Ascending aorta (tissue), 2 donors: ENCODE measurements at places on chromosomes 7 and 10.

- H3K27me3 ChIP-seq: no peaks in the 10 kb centered on the region
- no peak overlapping the region for H3K4me3 ChIP-seq
- H3K27ac ChIP-seq: no peak overlapping the region
Measured at GRCh38 chr7:42961170-42961569, 29.0 kb downstream of the MRPL32 start.

- DNase-seq: no peak
- no peaks in the 10 kb centered on the region for H3K36me3 ChIP-seq
- no peak overlapping the region for H3K4me3 ChIP-seq
Measured at GRCh38 chr10:76631884-76632766, 1005.5 kb downstream of the KCNMA1 start.

- no peak for DNase-seq
- H3K36me3 ChIP-seq: no peaks in the 10 kb centered on the region
- no peak overlapping the region for H3K27ac ChIP-seq
- H3K27me3 ChIP-seq: no peaks in the 10 kb centered on the region
Measured at GRCh38 chr7:26035552-26035951, 116.4 kb upstream of the NFE2L3 start.

DNA sequence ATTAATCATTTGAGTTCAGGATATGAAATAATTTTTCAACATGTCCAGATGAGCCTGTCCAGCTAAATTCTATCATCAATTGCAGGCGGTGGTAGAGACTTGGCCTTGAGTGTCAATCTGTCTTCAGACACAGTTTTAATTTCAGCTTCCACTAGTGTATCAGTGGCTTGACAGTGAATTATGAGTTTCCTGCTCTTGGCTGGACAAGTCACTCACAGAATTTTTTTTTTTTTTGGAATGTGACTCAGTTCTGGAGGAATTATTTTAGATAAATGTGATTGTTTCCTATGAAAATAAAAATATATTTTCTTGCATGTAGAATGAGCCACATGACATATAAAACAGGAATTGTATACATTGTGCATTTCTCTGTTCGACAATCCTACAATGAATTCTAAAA, 319.9 kb upstream of the AKR1E2 start:
- no peaks in the 10 kb centered on the region for H3K27me3 ChIP-seq
- no peak for DNase-seq
- no peaks in the 10 kb centered on the region for H3K4me1 ChIP-seq
- no peak overlapping the region for H3K27ac ChIP-seq

- no peaks in the 10 kb centered on the region for H3K36me3 ChIP-seq
- H3K27ac ChIP-seq: peak overlapping the region; percentile 3
- H3K27me3 ChIP-seq: no peaks in the 10 kb centered on the region
- H3K4me1 ChIP-seq: peaks cover 4% of the 10 kb centered on the region
- H3K4me3 ChIP-seq: no peak overlapping the region
Measured at GRCh38 chr7:55533050-55533728, 39.1 kb downstream of the VOPP1 start.

DNA sequence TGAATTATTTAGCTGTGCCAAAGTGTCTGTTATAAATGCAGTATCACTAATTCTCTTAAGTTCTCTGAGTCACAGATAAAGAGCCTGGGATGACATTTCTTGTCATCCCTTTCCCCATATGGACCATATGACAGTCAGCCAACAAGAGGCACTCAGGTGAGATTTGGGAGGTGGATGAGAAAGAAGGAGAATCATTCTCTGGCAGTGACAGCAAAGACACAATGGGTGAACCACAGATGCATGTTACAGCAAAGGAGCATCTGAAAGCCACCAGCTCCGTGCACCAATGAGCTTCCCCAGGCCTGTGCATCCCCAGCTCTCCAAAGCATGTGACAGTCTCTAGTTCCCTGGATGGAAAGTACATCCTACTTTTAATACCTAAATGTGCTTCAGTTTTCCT, 10.8 kb downstream of the GIMAP6 start:
- no peaks in the 10 kb centered on the region for H3K27me3 ChIP-seq
- no peak overlapping the region for H3K27ac ChIP-seq
- no peaks in the 10 kb centered on the region for H3K4me1 ChIP-seq
- no peaks in the 10 kb centered on the region for H3K36me3 ChIP-seq
- DNase-seq: no peak

GRCh38 chr7:156056534-156056933, 244.3 kb upstream of the SHH start:
- H3K27me3 ChIP-seq: no peaks in the 10 kb centered on the region
- no peak overlapping the region for H3K4me3 ChIP-seq
- H3K27ac ChIP-seq: no peak overlapping the region
- H3K36me3 ChIP-seq: no peaks in the 10 kb centered on the region
- no peaks in the 10 kb centered on the region for H3K4me1 ChIP-seq
